ENCODE measurements at places on chromosomes 3 and 15.

DNA sequence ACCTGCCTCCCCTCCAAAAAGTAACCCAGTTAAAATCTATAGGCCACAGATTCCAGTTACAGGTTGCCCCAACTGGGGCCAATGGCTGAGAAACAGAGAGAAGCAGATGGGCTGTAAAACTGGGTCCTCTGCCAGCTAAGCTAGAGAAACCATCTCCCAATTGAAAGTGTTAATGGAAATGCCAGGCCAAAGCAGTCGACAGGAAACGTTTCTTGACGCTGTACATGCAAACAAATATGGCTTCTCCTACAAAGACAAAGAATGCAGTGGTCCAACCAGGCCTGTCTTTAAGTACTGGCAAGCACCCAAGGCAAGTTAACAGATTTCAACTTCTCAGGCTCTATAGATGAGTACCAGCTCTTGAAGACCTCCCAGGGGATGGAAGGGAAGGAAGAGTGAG is 71.3 kb downstream of the MAGI1 start:
- no peak for DNase-seq

DNA sequence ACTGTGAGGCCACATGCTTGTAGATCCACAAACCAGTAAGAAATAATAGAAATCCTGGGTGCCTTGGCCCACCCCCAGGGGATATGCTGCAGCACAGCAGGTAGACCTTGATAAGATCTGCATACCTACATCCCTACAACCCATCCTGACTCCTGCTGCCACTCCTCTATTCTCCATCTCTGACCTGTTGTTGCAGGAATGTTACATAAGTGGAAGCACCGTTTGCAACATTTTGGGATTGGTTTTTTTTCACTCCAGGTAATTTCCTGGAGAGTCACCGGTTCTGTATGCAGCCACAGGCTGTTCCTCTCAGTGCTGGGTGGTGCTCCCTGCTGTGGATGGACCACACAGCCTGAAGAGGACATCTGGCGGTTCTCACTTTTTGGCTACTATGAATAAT is 16.1 kb upstream of the CSPG5 start:
- DNase-seq: no peak

DNA sequence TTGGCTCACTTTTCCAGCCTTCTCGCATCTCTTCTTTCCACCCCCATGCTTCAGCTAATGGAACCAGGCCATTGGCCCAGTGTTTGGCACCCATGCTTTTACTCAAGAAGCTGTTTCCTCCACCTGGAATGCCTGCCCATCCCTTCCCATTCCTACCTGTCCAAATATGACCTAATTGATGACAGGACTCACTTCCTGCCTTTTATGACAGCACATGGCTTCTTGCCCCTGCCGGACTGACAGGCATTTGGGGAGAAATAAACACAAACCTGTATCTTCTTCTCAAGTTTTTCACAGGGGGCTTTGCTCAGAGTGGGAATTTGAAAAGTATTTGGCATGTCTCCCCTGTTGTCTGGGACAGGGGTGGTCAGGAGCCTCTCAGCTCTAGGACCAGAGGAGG is 120.1 kb downstream of the ABHD5 start:
- DNase-seq: no peak

- DNase-seq: no peak
Measured at GRCh38 chr3:115961380-115961779, 338.1 kb downstream of the GAP43 start.

Data from right kidney (tissue), 9 donors.